ENCODE measurements at places on chromosomes 1 and 21.

DNA sequence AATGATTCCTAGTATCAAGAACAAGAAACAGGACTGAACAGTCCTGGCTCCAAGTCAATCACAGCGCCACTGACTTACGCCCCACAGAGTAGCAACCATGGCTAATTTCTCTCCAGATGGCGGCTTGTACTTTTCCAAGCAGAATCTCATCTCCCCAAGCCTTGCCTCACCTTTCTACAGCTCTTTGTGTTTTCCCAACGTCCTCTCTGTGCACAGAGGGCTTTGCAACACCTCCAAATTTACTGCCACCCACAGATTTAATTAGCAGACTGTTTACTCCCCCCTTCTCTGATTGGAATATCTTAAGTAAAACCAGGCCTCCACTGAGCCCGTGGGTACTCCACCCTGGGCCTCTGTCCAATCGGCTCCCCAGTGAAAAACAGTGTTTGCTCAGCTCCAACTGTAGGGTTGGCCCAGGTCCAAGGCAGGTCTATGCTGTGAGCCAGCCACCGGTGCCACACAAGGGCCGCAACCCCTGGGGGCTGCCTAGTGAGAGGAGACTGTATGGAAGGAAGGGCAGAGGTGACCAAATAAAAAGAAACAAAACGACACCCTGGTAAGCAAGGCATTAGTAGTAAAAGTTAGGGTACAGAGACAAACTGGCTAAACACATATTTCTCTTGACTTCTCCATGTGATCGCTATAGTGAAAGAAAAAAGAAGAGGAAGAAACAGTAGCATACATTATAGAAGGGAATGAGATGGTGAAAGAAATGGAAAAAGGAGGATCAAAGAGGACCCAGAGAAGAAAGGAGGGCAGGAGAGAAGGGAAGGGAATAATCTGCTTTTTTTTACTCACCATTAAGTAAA, 128.4 kb upstream of the SOD1 start:
- no peak for DNase-seq

GRCh38 chr1:165365341-165365740, 8.8 kb upstream of the LMX1A start:
- no peak for DNase-seq

DNA sequence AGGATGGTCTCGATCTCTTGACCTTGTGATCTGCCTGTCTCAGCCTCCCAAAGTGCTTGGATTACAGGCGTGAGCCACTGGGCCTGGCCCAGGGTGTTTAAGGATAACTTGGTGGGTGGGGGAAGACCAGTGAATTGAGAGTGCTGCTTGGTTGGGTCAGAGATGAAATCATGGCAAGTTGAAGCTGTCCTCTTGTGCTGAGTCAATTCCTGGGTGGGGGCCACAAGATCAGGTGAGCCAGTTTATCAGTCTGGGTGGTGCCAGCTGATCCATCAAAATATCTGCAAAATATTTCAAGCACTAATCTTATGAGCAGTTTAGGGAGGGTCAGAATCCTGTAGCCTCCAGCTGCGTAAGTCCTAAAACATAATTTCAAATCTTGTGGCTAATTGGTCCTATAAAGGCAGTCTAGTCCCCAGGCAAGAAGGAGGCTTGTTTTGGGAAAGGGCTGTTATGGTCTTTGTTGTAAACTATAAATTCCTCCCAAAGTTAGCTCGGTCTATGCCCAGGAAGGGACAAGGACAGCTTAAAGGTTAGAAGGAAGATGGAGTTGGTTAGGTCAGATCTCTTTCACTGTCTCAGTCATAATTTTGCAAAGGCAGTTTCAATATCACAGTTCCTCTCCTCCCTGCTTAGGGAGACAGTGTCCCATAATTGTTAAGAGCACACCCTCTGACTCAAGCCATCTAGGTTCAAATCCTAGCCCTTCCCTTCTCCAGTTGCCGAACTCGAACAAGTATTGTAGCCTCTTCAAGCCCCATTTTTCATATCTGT, 66.8 kb upstream of the BACH1 start:
- no peak for DNase-seq

GRCh38 chr1:45010855-45011811, at the start of gene HECTD3:
HECTD3 (minus strand) TSS chr1:45011324; CDS start chr1:45011257, 67 bp downstream.
- DNase-seq: peak; percentile 78

- no peak for DNase-seq
These were observed 5.2 kb downstream of the RPL5 start for GRCh38 chr1:92837062-92837461.
